ENCODE measurements at places on chromosomes 11 and 22. TPM values are rescaled to one million over a fixed set of nuclear protein-coding genes. Genes with fewer than 3 reads are reported as not detected.

The ENTHD1 gene
- not detected for total RNA-seq

The ANGPTL5 gene
- 0.23 TPM for total RNA-seq

The BLID gene
- not detected for total RNA-seq

The NCAPD3 gene
- total RNA-seq: 17.3 TPM

The UPK3A gene
- not detected for total RNA-seq

DNA sequence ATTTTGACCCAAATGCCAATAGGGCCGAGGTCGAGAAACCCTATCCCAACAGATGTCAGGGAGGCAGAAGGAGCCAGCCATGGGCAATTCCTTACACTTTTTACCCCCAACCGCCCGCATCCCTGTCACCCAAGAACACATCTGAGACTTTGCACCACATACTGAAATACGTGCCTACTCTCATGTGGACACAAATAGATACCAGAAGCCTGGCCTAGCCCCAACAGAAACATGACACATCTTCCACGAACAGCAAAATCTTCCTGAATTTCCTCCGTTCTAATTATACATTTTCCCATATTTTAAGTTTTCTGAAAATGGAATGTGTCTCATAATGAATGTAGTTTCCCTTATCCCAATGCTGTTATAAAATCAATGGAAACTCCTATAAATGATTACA is 64.7 kb downstream of the SLC1A2 start:
- no peak for DNase-seq

DNA sequence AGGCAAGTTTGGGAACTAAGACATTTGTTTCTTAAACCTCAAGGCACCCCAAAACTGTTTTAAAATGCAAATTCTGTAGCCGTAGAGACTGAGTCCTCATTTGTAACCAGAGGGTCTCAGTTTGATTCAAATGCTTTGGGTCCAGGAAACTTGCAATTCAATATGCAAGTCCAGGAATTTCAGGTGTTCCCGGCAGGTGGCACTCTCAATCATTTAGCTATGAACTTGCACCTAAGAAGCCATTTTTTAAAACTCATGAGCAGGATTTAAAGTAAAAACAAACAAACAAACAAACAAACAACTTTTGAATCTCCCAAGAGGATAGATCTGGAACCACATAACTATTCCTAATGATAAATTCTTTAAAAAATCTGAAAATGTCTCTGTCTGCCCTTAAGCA is 8.7 kb upstream of the ABTB2 start:
- no peak for DNase-seq

GRCh38 chr22:33669746-33670145 is 250.5 kb downstream of the LARGE1 start:
- DNase-seq: no peak

- peak; percentile 59 for DNase-seq
Measured at GRCh38 chr11:1484695-1485503, 1.7 kb downstream of the MOB2 start.

GRCh38 chr11:67062526-67063373 is 6.1 kb downstream of the RHOD start:
- no peak for DNase-seq

- no peak for DNase-seq
Measured at GRCh38 chr22:42343531-42344081, 73.2 kb upstream of the TCF20 start.

- no peak for DNase-seq
Measured at GRCh38 chr11:60844870-60845221, 2.9 kb downstream of the CCDC86 start.

DNA sequence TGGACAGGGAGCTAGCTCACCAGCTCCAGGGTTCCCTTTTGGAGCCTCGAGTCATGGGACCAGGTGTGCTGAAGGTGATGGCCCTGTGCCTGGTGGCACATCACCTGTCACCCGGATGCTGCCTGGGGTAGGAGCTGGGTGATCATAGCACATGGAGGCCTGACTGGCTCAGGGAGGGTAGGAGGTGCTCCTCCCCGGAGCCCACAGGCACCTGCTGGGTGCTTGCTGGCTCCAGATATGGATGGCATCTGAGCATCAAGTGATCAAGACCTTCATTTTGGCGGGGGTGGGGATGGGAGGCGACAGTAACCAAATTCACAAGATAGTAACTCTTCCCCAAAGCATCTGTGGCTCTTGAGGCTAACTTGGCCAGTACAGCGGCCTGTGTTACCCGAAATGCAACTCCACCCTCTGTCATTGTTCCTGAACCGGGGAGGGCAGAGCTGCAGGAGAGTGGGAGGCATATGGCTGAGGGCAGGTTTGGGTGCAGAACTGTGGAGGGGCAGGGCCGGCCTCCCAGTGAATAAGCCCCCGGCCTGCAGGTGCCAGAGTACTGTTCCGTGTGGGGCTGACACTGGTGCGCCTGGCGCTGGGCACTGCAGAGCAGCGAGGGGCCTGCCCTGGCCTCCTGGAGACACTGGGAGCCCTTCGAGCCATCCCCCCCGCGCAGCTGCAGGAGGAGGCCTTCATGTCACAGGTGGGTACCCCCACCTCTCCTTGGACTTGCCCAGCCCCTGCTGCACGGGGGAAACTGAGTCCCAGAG is 4.7 kb downstream of the TBC1D10C start:
- no peak for DNase-seq

- no peak for DNase-seq
Measured at GRCh38 chr11:36381015-36381360, 84.9 kb downstream of the PRR5L start.

DNA sequence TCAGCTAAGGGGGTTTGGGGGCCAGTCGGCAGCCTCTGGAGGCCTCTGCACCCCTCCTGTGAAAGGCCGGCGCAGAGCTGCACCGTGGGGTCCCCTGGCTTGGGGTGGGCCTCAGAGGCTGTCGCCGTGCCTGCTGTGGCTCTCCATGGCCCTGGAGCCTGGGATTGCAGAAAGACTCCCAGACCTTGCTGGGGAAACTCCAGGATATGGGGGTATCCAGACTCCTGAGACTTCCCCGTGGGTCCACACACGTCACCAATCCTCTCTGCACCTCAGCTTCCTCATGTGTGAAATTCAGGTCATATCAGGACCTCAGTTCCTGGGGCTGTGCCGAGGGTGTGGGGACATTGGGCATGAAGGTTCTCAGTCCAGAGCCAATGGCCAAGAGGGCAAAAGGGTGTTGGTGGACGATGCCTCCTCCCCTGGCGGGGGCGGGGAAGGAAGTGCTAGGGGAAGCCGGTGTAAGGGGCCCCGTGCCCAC is 97.1 kb downstream of the KCNQ1 start:
- DNase-seq: peak; percentile 55

GRCh38 chr11:8080674-8081590 is at the start of gene TUB:
Gene TUB (plus strand): TSS chr11:8081211. CDS start chr11:8081511, 300 bp downstream.
- DNase-seq: no peak

- no peak for DNase-seq
Measured at GRCh38 chr11:19718051-19718450, 5.4 kb downstream of the NAV2 start.

DNA sequence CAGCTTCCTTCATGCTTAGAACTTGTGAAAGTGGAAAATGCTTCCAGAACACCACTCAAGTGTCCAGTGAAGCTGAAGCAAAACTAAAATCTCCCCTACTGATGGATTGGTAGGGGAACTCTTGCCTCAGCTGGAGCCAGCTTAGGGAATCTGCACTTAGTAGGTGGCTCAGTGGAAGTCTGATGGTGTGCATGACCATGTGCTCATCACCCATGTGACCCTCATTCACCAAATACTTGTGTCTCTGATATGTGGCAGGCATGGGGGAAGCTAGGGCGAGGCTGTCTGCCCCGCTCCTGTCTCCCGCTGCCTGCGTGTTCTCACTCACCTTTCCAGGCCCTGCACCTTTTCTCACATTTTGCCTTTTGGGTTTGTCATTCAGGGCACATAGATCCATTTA is 7.2 kb downstream of the TEAD1 start:
- no peak for DNase-seq

- DNase-seq: no peak
Measured at GRCh38 chr11:130092661-130093060, 23.0 kb downstream of the APLP2 start.

DNA sequence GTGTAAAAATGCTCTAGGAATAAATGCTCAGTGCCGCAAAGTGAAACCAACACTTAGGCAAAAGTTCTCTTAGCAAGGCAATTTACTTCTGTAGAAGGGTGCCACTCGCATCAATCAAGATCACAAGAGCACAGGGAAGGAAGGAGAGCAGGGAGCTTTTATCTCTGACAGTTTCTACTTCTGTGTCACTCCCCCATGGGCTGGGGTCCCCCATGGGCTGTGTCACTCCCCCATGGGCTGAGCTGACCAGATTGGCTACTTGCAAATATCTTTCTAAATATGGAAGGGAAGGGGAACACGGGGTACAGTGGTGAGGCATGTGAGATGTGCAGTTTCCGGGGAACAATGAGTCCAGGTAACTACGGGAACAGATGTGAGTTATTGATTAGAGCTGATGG is 397 bp downstream of the OR52N2 start:
- DNase-seq: no peak

DNA sequence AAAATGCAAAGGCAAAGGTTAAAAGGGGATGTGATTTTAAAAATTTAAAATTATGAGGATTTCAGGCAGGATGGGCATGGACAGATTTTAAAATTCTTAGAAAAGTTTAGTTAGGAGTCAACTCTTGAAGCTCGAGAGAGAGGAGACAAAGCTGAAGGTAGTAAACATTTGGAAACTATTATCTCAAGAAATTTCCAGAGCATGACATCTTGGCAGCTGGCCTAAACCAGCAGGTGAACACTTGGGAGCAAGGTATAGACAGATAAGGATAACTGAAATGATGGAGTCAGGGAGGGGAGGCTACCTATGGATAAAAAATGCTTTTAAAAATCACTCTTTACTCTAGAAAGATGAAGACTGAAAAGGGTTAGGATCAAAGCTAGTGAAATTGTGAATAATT is 13.7 kb downstream of the POU2AF3 start:
- no peak for DNase-seq

- DNase-seq: no peak
Measured at GRCh38 chr11:47278058-47278457, 8.1 kb downstream of the MADD start.

DNA sequence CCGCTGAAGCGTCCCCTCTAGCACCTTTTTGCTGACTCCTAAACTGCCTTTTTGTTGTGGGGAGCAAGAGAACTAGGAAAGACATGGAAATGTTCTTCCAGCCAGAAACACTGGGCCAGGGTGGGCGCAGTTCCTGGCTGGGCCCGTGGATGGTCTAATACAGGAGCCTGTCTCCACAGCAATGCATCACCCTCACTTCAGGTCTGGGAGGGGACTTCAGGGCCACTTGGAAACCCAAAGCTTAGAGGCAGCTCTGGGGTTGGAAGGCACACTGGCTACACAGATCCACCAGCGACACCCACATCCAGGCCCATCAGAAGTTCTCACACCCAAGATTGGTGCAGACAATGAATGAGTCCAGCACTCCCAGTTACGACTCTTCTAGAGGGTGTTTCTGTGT is 120.3 kb downstream of the ETS1 start:
- no peak for DNase-seq

- no peak for DNase-seq
Measured at GRCh38 chr11:103894673-103895072, 141.8 kb upstream of the DDI1 start.

- no peak for DNase-seq
Measured at GRCh38 chr11:4543561-4543960, 1.4 kb upstream of the OR52M1 start.

GRCh38 chr11:11987503-11988022 is 20.9 kb downstream of the DKK3 start:
- DNase-seq: no peak

DNA sequence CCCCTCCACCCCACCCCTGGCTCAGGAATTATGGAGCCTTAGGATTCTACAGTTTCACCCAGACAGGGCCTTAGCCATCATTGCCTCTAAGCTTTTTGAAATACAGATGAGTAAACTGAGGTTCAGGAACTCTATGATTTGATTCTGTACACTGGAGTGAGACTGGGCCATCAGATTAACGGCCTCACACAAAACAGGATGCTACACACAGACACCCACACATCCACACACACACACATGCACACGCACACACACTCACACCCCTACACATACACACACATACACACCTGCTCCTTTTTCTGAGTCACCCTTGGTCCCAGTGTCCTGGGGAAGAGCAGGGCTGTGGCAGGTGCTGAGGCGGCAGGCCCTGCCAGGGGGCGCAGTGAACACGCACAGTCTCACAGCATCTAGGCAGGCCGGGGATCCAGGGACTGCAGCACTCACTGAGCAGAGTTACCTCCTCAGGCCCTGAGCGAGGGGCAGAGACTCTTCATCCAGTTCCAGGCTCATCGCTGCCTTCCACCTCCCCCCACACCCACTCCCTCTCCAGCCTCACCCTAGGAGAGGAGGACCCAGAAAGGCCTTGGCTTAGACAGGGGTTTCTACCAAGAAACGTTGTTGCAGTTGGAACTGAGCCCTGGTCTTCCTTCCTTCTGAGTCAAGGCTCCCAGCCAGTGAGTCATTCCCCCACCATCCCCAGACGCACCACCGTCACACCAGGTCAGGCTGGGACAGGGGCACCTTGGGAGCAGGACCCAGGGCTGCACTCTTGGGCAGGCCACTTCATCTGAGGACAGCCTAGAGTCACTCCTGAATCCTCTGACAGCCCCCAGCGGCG is 89.8 kb upstream of the PARVA start:
- no peak for DNase-seq

DNA sequence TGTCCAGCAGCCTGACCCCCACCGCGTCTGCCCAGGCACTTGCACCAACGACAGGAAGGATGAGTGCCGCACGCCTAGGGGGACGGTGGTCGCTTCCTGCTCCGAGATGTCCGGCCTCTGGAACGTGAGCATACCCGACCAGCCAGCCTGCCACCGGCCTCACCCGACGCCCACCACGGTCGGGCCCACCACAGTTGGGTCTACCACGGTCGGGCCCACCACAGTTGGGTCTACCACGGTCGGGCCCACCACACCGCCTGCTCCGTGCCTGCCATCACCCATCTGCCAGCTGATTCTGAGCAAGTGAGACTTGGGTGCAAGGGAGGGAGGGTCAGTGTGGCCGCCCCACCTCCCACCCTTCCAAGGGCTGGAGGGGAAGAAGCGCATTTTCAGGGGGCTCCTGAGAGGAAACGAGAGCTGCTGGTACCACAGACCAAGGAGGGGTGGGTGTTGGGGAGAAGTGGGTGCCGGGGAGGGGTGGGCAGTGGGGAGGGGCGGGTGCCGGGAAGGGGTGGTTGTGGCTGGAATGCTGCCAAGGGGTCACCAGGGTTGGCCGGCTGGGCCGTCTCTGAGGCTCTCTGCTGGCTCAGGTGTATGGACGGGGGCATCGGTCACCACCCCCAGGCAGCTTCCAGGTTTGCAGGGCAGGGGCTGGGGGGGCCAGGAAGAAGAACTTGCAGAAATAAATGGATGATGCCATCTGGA is 27.7 kb upstream of the MUC5B start:
- DNase-seq: peak; percentile 52
